ENCODE measurements at places on chromosomes 2 and 18.

DNA sequence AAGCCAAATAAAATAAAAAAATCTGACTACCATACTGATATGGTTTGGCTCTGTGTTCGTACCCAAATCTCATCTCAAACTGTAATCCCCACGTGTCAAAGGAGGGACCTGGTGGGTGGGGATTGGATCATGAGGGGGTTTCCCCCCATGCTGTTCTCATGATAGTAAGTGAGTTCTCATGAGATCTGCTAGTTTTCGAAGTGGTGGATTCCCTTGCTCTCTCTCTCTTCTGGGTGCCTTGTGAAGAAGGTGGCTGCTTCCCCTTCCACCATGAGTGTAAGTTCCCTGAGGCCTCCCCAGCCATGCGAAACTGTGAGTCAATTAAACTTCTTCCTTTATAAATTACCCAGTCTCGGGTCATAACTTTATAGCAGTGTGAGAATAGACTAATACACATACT lies 123.8 kb upstream of the WDSUB1 start:
- DNase-seq = no peak

DNA sequence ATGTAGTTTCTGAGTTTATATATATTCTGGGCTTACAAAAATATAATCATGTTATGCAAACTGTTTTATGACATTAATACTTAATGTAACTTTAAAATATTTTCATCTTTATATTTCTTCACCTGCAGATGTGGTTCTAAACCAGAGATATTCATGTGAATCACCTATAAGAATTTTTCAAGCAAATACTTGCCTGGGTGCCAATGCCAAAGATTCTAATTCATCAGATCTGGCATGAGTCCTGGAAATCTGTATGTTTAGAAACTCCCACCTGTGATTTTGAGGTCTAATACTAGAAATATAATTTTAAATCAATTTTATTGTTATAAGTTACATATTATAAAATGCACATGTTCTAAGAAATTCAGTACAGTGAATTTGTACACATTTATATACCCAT lies 19.9 kb upstream of the DNAH6 start:
- no peak for DNase-seq

DNA sequence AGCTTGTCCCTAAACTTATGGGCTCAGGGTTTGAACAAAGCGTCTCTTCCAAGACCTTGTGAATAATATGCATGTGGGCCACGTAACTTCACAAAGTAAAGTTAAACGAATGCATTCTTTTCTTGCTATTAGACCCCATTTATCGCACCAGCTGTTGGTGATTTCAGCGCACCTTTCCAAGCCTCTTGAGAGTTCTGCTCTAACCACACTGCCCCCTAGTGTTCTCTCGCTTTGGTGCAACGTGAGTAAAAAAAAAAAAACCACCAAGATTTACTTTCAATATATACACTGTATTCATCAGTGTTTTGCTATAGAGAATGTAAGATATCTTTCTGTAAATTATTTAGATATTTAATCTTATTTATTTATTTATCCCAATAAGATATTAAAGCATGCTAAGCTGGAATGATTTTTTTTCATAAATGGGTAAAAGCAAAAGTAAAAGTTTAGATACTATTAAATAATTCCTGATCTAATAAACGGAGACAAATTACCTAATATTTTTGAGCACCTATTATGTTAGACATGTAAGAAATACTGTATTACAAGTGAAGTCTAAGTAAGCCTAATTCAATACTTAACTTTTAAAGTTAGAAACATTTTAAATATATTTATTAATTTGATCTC lies 459.5 kb downstream of the DLGAP1 start:
- DNase-seq = peak; percentile 14

DNA sequence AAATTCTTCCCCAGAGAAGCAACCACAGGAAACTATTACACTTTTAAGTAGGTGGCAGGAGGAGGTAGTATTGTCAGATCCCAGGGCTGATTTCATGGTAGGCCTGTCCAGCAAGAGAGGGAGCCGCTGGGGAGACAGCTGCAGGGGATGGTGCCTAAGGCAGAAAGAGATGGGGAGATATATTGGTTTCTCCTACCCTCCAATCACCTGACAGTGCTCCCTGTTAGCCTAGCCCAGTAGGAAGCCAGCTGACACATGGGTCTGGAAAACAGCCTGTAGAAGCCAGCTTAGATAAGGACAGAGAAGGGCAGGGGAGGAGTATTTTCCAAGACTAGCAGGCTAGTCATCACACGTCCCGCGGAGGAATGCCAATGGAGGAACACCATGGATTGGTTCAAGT lies 8.2 kb upstream of the SPOPL start:
- no peak for DNase-seq

DNA sequence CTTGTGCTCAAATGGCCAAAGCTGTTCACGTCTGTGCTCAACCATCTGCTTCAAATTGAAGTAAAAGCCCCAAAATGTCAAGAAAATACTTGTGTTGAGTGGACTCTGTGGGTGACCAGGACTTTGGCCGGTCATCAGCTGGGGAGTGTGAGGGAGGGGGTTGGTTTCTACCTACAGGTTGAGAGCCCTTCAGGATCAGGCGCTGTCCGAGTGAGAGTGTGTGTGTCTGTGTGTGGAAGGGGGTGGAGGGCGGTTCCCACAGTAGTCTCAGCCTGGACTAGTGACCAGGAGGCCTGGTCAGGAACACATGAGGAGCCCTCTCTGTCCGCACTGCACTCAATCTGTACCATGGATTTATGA lies 34.2 kb downstream of the ATOH8 start:
- no peak for DNase-seq

DNA sequence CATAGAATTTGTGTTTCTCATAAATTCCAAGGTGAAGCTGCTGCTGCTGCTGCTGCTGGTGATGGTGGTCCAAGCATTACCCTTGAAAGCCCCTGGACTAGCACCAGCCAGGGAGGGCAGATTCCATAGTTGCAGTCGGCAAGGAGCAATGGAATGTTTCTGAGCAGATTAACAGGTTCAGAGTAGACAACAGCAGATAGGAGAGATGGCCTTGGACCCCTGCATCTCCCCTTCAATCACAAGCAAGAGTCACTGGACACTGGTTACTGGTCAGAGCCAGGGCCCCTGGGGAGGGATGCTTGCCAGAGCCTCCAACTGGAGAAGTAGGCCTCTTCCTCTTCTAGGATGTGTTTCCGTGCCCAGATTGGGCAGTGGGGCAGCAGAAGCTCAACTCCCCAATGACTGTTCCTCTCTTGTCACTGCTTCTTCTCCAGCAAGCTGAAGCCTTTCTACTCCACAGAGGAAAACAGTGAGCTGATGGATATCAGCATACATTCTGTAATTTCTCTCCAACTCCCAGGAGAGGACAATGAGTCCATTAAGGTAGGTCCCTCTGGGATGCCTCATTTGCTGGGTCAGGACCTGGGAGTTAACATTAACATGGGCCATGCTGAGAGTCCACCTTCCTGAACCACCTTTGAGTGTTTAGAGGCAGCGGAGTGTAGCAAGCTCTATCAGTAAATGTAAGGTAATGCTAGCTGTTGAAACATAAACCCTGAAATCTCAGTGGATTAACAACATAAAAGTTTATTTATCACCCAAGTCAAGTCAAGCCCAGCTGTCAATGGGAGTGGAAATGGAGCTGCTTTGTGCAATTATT lies 35.3 kb downstream of the MROH2A start:
- no peak for DNase-seq

- DNase-seq = no peak
Observed at GRCh38 chr2:188693771-188694170, 280.4 kb upstream of the COL3A1 start.

- DNase-seq = no peak
Observed at GRCh38 chr2:9639000-9639602, 8.3 kb upstream of the YWHAQ start.

DNA sequence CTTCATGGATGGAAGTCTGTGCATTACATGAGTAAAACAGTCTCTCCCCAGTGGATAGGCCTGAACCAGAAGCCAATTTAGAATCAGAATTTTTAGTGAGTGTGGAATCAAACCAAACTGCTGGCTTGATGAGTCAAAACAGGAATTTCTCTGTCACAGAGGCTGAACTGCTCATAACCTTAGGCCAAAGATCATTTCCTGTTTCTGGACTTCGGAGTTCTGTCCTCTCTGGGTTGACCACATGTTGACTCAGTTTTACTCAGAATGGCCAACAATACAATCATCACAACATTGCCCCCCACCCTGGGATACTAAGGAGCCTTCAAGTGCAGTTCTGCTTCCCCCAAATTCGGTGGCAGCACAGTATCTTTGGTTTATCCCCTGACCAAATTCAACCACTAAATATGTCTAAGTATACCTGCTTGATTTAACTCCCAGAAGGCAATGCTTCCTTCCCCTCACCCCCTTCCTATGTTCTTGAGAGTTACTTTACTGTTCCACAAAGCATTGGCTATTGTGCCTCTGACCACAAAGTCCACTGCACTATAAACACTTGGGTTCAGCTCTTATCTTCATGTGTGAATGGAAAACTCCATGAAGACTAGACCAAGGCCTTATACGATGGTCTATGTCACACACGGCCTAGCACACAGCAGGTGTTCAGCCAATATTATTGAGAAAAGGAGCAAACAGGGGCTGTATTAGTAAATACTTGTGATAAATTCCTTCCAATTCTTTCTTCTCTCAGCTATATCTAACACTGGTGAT lies 67.8 kb downstream of the NXPH2 start:
- no peak for DNase-seq

- no peak for DNase-seq
Observed at GRCh38 chr2:67322353-67323001, 74.7 kb upstream of the ETAA1 start.

- no peak for DNase-seq
Observed at GRCh38 chr2:72570413-72570812, 255.4 kb downstream of the EXOC6B start.

GRCh38 chr18:45399146-45399545 lies 216.1 kb upstream of the SLC14A2 start:
- no peak for DNase-seq

GRCh38 chr2:106867196-106867953 lies 18.6 kb downstream of the ST6GAL2 start:
- no peak for DNase-seq

GRCh38 chr2:223019987-223020717 lies 31.8 kb upstream of the KCNE4 start:
- DNase-seq = no peak

GRCh38 chr2:38898256-38898655 lies 8.6 kb downstream of the ARHGEF33 start:
- no peak for DNase-seq

- no peak for DNase-seq
Observed at GRCh38 chr18:29326214-29326613, 1149.3 kb upstream of the CDH2 start.

DNA sequence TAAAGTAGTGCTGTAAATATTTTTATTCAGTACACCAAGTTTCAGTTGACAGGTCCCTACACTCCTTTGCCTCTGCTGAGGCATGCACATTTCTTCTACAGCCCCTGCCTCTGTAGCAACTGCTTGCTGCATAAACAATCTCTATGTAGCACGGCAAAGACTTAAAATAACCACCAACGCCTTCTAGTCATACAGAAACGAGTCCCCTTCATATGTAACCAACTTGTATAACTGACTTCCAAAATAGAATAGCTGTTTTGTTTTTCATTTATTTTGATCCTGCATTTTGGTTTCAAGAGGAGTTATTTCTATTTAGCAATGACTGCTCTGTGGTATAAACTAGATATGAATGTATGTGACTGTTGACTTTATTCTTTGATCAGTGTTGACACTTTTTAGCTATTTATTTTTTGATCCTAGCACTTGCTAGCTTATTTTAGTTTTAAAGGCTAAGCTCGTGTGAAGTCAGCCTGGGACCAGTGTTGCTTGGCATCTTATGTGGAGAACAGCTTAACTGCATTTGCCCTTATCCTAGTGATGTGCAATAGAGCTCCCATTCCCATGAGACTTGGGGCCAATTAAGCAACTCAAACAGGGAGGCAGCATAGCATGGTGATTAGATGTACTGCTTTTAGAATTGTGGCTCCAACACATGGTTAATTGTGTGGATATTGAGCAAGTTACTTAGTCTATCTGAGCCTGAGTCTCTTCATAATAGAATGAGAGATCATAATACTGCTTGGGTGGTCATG lies 79.6 kb downstream of the HRH4 start:
- no peak for DNase-seq

DNA sequence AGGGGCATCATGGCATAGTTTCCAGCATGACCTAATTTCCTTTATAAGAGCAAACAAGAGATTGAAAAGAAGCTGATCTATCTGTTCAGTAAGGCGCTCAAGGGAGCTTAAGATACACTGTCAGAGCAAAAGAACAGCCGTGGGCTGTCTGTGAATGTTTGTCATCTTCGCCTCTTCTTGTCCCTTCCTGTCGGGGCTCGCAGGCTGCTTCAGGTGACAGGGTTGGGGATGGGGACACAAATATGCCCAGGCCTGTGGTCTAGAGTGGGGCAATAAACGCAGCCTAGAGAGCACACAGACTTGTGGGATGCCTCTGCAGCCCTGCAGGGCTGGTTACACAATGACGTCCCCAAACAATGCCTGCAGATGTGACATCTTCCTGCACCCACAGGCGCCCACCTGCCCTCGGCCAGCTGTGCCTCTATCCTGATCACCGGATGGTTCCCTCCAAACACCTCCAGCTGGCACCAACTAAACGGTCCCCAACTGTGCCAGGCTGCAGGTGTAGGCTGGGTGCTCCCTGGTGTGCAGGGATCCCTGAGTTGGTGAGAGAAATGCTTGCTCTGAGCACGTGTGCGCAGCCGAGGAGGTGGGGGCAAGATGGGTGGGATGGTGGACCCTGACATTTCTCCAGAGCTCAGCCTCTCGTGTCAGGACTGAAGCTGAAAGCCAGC lies 72.8 kb downstream of the EDAR start:
- DNase-seq = no peak

- DNase-seq = no peak
Observed at GRCh38 chr2:222332116-222332515, 33.3 kb upstream of the PAX3 start.

GRCh38 chr2:222043897-222044296 lies 254.9 kb downstream of the PAX3 start:
- no peak for DNase-seq

Data from germinal center (tissue), 1 donor.